KBM-7 (cell line): ENCODE measurements at places on chromosomes 1 and 21.

- DNase-seq = no peak
Observed at GRCh38 chr1:85406887-85407533, 57.9 kb downstream of the DDAH1 start.

GRCh38 chr1:245108246-245108645 is 46.5 kb upstream of the KIF26B start:
- no peak for DNase-seq

DNA sequence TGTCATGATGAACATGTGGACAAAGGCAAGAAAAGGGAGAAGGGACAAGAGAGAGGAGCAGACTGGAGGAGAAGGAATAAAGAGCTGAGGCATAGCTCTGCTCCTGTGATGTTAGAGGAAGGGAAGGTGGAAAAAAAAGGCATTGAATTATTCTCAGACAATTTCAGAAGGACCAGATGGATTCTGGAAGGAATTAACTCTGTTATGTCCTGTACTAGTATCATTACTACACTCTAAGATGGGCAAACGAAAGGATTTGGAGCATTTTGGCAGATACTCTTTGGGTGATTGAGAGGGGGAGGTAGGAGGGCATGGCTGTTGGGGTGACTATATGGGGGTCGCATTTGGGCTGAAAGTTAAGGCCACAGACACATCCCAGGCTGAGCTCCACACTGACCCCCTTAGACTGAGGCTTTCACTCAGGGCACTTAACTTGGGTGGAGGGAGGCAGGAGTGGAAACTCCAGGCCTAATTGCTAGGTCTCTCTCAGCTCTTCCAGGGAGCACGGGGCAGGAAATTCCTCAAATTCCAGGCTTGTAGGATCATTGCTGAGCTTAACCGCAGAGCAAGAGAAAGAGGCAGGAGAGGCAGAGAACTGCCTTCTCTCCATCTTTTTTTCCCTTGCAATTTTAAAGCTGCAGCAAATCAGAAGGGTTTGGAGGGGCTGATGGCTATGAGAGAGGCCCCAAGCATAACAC is 25.9 kb downstream of the KIRREL1 start:
- DNase-seq = no peak

DNA sequence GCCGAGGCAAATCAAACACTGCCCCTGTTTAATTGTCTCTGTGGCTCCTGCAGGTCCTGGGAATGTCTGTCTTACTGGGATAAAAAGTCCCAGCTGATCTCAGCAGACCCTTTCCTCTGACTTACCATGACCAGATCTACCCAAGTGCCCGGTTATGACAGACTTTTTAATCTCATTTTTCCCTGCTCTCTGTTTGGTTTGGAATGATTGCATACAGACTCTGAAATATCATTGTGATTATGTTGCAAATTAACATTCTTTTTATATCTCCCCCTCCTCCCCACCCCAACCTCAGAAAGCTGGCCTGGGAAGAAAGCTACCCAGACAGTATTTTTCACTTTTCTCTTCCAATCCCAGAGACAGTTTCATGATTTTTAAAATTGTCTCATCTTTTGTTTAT is 16.3 kb downstream of the RAB7B start:
- no peak for DNase-seq
